Omental fat pad (tissue), 4 donors: ENCODE measurements at places on chromosomes 2 and 18.

DNA sequence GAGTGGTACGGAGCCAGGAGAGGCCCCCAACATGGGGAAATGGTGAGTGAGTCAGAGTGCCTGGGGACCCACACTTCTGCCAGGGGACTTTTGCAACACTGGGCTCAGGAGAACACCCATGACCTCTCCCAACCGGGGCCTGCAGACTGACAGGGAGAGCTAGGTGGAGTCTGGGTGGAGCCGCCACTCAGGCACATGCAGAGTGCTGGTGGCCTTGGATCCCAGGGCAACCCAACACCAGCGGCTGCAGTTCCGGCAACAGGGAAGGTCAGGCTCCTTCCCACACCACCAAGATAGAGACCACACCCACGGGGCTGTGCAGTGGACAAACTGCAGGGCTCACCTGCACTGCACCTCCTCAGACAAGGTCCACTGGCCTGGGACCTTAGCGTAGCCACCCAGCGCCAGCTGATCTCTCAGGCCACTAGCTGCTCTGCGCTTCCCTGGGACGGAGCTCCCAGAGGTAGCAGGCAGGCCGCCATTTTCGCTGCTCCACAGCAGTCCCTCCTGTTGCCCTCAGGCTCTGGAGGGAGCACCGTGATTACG lies 99.0 kb downstream of the EFEMP1 start:
- no peak for DNase-seq

DNA sequence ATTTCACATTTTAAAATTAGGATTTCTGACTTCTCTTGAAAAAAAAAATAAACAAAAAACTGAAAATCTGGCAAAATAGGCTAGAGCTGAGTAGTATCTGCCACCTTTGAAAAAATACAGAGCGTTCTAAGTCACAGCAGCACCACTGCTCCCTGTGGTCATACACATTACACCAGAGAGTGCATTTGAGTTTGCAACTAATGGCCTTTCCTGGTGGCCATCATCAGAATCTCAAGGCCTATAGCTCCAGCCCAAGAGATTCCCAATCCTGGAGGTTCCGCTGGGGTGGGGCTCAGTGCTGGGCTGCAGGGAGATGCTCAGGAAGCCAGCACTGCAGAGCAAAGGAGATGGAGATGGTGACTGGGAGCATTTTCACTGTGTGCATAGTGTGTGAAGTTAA lies 17.5 kb downstream of the SMYD1 start:
- no peak for DNase-seq

DNA sequence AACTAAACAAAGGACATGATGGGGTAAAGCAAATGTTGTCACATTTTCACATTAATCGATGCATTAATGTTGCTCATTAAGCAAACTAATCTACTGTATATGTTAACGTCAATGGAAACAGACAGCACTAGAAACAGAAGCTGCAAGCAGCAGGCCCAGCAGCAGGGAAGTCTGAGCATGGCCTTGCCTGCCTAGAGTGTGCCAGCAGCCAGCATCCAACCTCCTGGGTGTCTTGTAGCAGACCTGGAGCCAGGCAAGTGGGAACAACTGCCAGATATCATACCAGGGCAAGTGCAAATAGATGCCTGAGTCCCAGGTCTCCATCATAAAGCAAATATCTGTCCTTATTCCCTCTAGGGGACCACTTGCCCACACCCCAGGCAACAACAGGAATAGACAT lies 319.0 kb downstream of the LRRTM1 start:
- no peak for DNase-seq

- DNase-seq = no peak
Measured at GRCh38 chr2:84631047-84631446, 114.7 kb downstream of the DNAH6 start.

GRCh38 chr2:23791030-23791429 lies 135.9 kb downstream of the ATAD2B start:
- no peak for DNase-seq

DNA sequence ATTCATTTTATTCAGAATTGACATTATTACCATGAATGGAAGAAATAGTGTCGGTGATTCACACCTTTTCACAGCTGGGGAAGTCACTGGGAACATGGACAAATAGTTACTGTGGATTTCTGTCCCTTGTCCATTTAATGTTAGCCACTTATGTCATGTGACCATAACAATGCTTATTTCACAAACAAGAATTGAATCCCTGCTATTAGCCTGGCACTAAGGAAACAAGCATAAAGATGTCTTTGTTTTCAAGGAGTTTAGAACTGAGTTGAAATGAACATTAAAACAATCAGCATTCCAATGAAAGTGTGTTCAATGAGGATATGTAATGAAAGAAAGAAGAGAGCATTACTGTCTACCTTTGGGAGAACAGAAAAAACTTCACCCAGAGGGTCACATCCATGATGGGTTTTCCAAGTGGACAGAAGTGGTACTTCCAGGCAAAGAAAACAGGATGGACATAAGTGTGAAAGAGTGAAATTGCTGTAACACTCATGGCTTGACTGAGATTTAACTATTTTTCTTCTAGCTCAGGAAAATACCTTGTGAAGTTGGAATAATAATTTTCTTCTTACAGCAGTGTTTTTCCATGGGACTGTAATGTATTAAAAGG lies 324.5 kb upstream of the UBE2E3 start:
- DNase-seq = no peak

DNA sequence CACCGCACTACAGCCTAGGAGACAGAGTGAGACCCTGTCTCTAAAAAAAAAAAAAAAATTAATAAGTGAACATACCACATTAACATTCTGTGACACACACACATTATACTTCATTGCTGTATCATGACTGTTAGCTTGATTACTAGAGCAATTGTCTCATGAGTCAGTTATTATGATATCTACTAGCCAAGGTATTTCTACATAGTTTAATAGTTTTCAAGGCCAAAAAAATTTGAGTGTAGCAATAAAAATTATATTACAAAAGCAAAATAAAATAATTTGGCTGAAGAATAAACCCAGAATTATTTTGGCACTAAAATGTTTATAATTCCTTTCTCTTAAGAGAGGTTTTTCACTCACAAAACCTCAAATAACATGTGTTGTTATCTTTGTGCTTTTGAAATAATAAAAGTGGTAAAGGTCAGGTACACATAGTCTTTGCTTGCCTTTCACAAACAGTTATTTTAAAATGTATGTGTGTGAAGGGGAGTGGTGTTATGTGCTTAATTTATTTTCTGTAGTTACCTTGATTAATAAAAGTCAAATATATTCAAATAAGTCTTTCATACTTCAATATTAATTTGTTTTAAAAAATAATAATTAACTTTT lies 136.9 kb upstream of the SPOPL start:
- no peak for DNase-seq
